ENCODE measurements at places on chromosomes 1 and 21.

- DNase-seq = no peak
Measured at GRCh38 chr1:41015281-41015896, 6.1 kb downstream of the SLFNL1 start.

GRCh38 chr1:160836561-160836960 is 26.1 kb downstream of the CD244 start:
- DNase-seq = no peak

DNA sequence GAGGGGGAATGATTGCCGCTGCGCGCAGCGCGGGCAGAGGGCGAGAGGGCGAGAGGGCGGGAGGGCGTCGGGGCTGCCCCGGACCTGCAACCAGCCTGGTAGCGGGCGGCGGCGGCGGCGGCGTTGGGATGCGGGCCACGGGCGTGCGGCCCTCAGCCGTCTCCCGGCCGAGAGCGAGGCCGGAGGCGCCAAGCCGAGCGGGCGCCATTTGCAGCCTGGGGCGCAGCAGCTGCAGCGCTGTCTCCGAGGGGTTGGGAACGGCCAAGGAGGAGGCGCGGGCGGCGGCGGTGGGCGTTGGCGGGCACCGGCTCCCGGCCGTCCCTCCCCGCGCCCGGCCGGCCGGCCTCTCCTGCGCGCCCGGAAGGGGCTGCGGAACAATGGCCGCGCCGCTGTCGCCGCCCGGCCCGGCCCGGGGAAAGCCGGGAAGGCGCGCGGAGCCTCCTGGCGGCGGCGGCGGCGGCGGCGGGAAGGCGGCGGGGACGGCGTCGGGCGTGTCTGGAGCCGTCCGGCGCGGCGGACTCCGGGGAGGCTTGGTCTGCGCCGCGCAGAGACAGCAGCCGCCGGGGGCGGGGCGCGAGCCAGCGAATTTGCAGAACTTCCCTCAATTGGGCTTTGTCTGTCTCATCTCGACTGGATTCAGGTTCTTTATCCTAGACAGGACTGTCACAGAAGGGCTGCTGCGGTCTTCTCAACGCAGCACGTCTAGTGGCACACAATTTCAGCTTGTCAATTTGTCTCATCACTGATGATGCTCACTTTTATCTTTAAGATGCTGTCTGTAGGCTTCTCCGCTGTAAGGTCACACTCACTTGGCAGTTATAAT is 35.7 kb downstream of the ZBTB8B start:
- no peak for DNase-seq

DNA sequence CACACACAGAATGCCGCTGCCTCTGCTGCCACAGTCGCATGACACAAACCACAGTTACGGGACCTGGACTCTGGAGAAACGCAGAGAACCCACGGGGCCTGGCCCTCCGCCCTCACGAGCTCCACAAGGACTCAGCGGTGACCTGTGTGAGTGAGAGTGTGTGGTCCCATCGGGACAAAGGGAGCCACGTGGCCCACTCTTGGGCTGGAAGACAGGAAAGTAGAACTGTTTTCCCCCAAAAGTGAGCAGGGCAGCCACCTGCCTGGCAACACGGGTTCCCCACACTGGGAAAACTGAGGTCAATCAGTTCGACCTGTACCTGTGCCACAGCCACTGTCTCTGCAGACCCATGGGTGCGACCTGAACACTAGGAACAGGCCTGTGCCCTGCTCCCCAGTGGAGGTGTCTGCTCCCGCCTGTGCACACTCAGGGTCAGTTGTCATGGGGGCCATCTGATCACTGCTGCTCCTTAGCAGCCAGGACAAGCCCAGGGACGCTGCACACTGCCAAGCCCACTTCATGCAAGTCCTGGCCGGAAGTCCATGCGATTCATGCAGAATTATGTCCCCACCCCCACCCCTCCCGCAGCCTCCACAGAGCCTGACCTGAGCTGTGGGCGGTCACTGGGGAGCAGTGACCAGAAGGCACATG is 54.4 kb upstream of the ADARB1 start:
- no peak for DNase-seq

DNA sequence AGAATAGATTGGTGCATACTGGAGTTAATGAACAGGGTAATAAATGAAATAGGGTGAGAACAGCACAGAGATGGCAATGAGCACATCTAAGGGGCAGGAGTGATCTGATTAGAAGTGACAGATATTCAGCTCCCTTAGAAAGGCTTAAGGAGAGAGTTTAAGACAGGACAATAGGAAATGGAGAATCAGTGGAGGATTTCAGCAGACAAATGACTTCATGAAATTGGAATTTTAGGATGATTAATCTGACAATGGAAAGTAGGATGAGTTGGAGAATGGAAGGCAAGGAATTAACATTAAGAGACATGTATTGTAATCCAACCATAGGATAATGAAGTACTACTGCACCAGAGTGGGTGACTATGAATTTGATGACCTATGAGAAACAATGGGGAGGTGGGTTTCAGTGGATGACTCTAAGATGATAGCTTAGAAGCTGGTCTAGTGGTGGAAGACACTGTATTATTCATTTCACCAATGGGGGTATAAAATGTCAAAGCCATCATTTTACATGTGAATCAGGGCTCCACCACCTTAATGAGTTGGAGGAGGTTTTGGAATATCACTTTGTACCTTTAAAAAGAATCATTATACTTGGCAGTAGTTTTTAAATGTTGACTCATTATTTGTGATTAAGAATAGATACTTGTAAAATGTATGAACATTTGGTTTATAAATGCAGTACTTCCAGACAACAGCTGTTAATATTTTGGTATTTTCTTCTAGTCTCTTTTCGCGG is 139.1 kb downstream of the PLA2G4A start:
- DNase-seq = no peak

GRCh38 chr1:99872063-99872462 is 21.9 kb downstream of the AGL start:
- no peak for DNase-seq

GRCh38 chr1:193111641-193112090 is 6.5 kb upstream of the GLRX2 start:
- no peak for DNase-seq

DNA sequence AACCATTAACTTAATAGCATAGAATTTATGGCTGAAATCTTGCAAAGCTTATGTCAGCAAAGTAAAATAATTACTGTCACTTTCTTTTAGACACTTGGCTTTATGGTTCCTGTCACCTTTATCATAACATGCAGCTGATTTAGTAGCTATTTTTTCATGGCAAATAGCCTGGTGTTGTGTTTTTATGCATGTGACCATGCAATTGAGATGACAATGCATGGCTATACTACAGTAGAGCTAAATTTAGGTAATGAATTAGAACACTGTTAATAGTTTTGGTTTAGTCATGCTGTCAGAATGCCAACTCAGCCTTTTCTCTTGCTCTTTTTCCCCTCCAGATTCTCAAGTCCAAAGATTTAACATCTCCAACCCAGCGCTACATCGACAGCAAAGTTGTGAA is 88.6 kb downstream of the TGFB2 start:
- DNase-seq = no peak

DNA sequence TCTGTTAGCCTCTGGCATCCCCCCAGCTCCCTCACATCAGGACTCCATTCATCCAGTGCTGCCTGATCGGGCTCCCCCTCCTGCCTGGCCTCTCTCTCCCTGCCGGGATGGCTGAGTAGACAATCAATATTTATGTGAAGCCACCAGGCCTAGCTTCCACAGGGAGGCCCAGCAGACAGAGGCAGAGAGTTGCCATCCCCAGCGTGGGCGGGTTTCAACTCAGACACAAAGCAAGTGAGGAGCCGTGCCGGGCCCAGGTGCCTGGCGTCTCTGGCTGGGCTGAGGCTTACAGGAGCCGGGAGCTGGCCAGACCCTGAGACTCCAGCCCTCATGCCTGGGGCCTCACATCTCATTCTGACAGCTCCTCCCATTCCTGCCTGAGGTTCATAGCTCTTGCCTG is 34.5 kb upstream of the ATP2B4 start:
- no peak for DNase-seq

DNA sequence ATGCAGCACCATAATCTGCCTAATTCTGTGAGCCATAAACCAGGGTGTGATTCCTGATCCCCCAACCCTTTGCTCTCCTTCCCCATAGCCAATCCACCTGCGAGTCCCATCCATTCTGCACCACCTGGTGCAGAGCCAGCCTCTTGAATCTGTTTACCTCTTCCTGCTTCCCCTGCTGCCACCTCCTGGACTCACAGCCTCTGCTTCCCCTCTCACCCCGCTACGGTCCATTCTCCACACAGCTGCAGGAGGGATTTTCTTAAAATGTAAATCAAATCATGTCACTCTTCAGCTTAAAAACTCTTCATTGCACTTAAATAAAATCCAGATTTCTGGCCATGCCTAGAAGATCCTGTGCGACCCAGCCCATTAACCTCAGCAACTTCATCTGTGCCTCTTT is 186.7 kb downstream of the FOXD2 start:
- DNase-seq = no peak

DNA sequence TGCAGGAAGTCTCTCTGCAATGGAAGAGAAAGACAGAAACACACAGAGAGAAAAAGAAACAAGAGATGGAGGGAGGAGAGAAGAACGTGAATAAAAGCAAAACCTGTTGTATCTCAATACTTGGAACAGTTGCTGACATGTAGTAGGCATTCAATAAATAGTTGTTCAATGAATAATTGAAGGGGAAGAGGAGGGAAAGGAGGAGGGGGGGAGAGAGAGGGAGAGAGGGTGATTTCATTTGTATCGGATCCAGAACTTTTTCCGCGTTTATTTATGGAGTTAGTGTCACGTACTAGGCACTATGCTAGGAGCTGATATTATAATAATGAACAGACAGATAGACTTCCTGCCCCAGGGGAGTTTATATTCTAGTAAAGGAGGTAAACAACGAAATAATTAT is 144.1 kb downstream of the OMA1 start:
- DNase-seq = no peak

GRCh38 chr21:32064281-32064910 is 191.6 kb downstream of the HUNK start:
- DNase-seq = no peak

DNA sequence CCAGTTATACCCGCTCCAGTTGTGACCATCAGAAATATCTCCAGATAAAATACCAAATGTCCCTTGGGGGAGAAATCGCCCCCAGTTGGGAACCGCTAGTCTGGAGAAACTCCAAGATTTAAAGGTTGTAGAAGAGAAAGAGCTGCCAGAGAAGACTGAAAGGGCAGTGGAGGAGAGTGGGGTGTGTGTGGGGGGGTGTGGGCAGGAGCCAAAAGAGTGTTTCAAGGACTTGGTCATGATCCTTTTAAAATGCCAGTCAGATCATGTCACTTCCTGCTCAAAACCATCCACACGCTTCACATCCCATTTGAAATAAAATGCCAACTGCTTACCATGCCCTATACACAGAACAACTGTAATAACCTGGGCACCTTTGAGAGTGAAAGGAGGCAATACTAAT is 3.4 kb upstream of the HEYL start:
- DNase-seq = no peak

DNA sequence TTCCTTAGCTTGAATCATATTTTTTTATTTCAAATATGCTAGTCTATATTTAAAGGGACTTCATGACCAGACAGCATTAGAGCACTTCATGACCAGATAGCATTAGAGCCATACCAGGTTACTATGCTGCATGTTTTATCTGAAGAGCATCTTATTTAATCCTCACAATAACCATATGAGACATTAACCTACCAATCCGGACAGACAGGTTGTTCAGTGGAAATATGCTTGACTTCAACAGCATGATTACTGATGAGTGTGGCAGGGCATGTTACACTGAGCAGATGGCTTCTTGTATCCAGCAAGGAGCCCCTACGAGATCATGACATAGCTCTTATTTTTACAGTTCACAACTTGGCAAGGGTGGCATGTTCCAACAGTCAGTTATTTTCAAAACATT is 85.0 kb upstream of the KCTD3 start:
- DNase-seq = no peak

DNA sequence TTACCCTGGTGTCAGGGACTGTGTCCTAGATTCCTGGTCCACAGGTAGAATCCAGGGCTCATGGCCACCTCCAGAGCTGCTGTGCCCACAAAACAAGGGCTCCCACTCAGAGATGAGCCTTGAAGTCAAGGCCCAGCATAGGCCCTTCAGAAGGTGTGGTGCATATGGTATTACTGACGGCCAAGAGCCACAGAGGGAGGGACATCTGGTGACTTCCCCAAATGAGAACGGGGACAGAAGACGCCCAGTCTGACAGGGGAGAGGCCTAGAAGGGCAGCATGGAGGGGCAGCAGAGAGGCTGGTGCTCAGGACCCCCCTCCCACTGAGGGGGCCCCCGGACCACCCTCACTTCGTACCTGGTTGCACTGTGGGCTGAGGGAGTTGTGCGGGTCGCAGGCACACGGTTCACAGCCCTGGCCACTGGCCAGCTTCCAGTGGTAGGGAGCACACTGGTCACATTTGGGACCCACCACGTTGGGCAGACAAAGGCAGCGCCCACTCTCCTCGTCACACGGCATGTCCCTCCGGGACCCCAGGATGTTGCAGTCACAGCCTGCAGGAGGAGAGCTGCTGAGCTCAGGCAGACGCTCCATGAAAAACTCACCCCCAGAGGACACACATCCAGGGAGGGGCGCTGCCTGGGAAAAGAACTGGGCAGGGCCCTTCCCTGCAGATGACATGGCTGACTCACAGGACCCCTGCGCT is 25.0 kb downstream of the LAMB3 start:
- DNase-seq = no peak

- DNase-seq = no peak
Measured at GRCh38 chr1:115337276-115337632, 795 bp downstream of the NGF start.

- DNase-seq = no peak
Measured at GRCh38 chr21:44028287-44028659, 16.2 kb downstream of the TRAPPC10 start.

- no peak for DNase-seq
Measured at GRCh38 chr1:28865997-28866650, 48.2 kb upstream of the EPB41 start.

- DNase-seq = no peak
Measured at GRCh38 chr1:194014014-194014413, 827.6 kb upstream of the B3GALT2 start.

DNA sequence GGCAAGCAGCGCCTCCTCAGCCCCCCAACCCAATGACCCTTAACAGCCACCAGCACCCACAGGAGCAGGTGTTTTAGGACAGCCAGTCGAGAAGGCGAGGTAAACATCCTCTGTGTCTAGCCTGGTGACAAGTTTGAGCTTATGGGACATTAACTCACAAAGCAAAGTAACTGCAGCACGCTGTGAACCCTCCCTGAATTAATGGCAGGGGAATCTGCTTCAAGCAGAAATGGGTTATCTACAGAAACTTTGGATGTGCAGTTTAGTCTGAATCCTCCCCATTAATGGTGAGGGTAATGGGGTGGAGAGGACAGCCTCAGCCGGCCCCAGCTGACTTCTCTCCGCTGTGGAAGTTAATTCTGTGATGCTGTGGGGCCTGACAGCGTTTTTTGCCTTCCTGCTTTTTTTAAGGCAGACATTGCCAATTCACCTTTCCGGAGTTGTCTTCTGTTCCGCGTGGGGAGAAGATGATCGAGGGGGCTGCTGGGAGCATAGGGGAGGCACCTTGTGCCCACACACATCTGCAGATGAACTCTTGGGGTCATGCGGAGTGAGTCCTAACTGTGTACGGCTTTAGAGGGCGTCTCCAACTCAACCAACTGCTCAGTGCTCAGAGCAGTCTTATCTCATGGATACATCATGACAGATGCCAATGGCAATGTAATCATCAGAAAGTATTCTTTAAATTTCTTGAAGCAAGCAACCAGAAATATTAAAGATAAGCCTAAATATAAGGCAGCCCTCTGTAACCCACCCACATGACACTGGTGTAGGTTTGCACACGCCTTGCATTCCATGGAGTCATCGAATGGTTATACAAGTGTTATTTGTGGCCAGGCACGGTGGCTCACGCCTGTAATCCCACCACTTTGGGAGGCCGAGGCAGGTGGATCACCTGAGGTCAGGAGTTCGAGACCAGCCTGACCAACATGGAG is 41.0 kb downstream of the POFUT2 start:
- no peak for DNase-seq
